Fibroblast of villous mesenchyme (primary cell): ENCODE measurements at places on chromosomes 16 and 17.

- no peak for DNase-seq
Observed at GRCh38 chr16:11051879-11052808, 107.8 kb downstream of the CLEC16A start.

- DNase-seq = no peak
Observed at GRCh38 chr17:73320601-73321264, 8.9 kb upstream of the CDC42EP4 start.

DNA sequence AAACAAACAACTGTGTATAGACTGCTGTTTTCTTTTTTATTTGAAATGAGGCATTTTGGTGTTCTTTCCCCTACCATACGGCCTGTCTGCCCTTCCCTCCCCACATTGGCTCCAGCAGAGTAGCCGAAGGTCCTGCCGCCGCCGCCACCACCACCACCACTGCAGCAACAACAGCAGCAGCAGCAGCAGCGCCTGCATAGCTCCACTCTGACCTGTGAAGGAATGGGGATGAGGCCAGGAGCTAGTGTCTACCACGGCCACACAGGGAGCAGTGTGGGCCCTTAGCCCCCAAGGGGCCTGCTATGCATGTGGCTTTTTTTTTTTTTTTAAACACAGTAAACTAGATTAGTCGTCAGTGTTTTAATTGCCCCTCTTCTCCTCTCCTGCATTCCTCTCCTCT lies 5.6 kb upstream of the CDK5R1 start:
- DNase-seq = no peak

GRCh38 chr17:59151006-59151405 lies 4.0 kb downstream of the SKA2 start:
- peak; percentile 8 for DNase-seq

GRCh38 chr17:58353389-58353825 lies 1.4 kb upstream of the SUPT4H1 start:
- DNase-seq = no peak

- DNase-seq = peak; percentile 30
Observed at GRCh38 chr17:60729854-60730253, 52.2 kb downstream of the BCAS3 start.
